Mesenteric fat pad (tissue), 1 donor: ENCODE measurements at places on chromosomes 6 and 20. TPM values are rescaled to one million over a fixed set of nuclear protein-coding genes. Genes with fewer than 3 reads are reported as not detected.

GRCh38 chr6:36914227-36914794 is 28.6 kb downstream of the C6orf89 start:
- no peak for DNase-seq

GRCh38 chr6:4891141-4891540 is 112.7 kb downstream of the RPP40 start:
- no peak for DNase-seq

DNA sequence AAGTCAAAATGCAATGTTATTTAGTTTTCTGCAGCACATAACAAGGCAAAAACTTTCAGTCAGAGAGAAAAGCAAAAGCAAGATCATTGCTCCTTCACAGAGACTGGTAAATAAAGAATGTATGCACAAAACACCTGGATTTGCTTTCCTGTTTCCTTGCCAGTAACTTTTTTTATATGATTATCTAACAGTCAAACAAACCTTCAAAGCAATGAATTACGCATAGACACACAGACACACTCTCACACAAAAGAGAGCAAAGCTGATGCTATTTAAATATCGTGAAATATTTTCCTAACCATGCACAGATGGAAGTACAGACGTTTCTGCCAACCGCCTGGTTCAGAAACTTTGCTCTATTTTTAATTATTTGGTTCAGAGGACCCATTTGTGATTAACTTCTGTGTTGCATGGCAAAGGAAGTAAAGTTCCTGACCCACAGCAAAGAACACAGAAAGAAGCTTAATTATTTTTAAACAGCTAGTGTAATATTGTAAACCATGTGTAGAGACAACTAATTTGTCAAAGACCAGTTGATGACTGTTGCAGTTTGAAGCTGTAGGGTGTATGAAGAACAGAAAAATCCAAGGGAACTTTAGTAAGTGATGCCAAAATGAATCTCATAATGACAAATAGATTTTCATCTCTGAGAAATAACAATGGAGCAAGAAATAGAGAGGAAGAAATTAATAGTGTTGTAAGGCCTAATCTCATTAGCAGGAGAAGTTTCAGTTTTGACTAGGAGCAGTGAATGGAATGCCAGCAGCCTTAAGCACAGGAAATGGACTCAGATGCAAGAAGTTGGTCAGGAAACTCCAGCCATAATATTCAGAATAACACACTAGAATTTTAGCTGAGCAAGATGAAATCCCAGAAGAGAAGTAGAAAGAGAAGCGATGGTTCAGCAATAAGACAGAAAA is 24.1 kb downstream of the ATXN1 start:
- DNase-seq, result no peak

DNA sequence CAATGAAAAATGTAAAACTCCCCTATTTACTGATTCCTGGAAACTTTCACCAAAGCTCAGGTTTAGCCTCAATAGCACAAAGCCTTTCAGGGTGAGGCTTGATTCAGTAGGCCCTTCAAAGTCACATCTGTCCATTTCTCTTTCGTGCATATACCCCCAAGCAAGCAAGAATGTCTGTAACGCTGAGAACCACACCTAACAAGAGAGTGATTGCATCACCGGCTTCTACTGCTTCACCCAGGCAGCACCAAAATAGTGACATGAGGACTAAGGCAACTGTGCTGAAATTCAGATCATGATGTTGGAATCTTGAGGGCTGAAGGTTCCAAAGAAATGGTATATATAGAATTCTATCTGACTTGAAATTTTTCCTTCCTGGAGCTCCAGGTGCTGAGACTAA is 26.1 kb downstream of the CGA start:
- DNase-seq, result no peak

DNA sequence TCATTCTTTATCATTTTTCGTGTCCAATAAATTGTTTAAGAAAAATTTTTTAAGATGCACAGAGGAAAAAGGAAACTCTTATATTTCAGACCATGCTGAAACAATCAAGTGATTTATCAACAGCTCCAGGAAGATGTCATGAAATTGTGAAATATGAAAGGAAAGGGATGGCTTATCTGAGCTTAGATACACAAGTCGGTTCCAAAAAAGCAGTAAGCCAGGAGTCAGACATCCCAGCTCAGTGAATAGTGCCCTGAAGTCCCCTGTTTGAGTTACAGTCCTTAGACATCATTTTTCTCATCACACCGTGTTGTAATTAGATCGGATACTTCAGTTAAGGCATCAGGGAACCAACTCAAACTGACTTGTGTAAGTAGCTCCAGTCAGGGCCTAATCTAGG is 91.0 kb upstream of the SSTR4 start:
- no peak for DNase-seq

DNA sequence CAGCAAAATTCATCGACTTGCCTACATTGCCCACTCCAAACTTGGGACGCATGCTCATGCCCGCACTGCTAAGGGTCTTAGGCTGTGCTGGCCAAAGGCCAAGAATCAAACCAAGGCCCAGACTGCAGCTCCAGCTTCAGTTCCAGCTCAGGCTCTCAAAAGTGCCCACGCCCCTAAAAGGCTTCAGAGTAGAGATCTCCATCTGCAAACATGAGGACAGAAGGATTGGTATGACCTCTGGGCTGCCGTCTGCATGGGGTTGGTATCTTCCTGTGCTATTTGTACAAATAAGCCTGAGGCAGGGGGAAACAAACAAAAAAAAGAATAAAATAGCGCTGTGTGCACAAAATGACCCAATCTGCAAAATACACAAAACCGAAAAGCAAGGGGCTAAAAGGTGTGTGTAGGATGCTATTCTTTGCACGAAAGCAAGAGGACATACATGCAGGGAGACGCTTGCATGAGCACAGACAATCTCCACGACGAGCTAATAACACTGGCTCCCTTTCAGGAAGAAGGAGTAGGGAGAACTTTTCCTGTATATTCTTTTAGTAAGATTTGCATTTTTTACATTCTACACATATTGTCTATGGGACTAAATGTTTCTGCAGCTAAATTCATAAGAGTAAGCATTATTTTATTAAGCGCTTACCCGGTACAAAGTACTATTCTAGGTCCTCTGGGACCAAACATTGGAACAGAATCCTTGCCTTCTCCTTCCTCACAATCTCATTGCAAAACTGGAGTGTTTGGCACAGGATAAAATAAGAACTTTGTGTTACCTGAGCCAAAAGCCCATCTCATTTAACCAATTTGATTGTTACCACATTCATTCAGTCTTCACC is 33.1 kb downstream of the ATP9A start:
- no peak for DNase-seq

DNA sequence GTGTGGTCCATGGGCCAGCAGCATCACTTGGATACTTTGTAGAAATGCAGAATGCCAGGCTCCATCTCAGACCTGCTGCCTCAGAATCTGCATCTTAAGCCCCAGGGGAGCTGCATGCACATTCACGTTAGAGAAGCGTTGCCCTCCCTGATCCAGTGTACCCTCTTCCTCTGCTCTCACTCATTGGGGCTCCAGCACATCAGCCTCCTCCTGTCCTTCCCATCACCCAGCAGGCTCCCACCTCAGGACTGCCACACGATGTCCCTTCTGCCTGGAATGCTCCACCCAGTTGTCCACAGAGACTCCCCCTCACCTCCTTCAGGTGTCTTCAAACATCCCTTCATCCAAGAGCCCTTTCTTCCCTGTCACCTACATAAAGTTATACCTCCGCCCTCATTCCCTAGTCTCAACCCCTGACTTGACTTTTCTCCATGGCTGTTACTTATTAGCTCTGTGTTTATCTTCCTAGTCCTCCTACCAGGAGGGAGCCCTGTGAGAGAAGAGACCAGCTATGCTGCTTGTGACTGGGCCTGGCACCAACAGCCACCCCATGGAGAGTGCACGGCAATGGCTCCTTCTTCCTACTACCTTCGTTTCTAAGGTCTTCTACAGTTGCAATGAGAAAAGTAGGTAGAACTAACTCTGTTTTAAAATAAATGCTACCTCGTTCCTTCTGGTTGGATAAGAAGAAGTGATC is 3.3 kb upstream of the ACSS1 start:
- no peak for DNase-seq

GRCh38 chr6:140108167-140108566 is 733.7 kb upstream of the CITED2 start:
- no peak for DNase-seq

The CSNK2B gene
- total RNA-seq, result 125 TPM

The ARMH2 gene
- not detected for total RNA-seq

The EXOC2 gene
- 15.3 TPM for total RNA-seq

The SLC32A1 gene
- not detected for total RNA-seq

The ZNF512B gene
- 18.7 TPM for total RNA-seq

The ADTRP gene
- 2.3 TPM for total RNA-seq

The SYNJ2 gene
- 7.5 TPM for total RNA-seq
